ENCODE measurements at places on chromosomes 7 and 10. TPM values are rescaled to one million over a fixed set of nuclear protein-coding genes. Genes with fewer than 3 reads are reported as not detected.
A peak's percentile ranks its signal among the peaks of the same experiment; 100 is the strongest.

The ADRA2A gene
- total RNA-seq = 11.9 TPM

The BICC1 gene
- 0.60 TPM for total RNA-seq

The CPVL gene
- 7.1 TPM for total RNA-seq

The ZNF365 gene
- total RNA-seq = not detected

The LIPN gene
- not detected for total RNA-seq

The HOXA3 gene
- total RNA-seq = 27.3 TPM

The OPN4 gene
- total RNA-seq = not detected

The BMI1 gene
- total RNA-seq = 48.0 TPM

The CCDC172 gene
- not detected for total RNA-seq

The PNLIPRP1 gene
- not detected for total RNA-seq

The TMEM140 gene
- total RNA-seq = 36.3 TPM

GRCh38 chr7:1533547-1534329, 3.2 kb downstream of the MAFK start:
- peak overlapping the region; percentile 75 for H3K4me3 ChIP-seq
- peak; percentile 59 for DNase-seq
- H3K27ac ChIP-seq = peak overlapping the region; percentile 98

- no peaks in the 10 kb centered on the region for H3K4me1 ChIP-seq
- H3K36me3 ChIP-seq = no peaks in the 10 kb centered on the region
- H3K27me3 ChIP-seq = no peaks in the 10 kb centered on the region
- H3K27ac ChIP-seq = no peak overlapping the region
Observed at GRCh38 chr10:48707472-48707871, 22.8 kb downstream of the WDFY4 start.

DNA sequence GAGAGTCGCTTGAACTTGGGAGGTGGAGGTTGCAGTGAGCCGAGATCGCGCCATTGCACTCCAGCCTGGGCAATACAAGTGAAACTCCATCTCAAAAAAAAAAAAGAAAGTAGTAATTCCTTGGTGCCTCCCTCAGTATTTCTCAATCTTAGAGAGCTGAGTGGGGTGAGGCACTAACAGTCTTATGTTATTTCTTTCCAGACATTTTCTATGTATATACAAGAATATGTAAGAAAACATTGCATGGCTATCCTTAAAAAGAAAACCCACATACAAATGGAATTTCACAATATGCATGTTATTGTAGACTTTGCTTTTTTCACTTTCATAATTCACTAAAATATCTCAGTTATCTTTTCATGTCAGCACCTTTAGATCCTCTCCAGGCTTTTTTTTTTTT, 13.6 kb upstream of the SLF2 start:
- no peak for DNase-seq
- no peak overlapping the region for H3K27ac ChIP-seq
- no peaks in the 10 kb centered on the region for H3K36me3 ChIP-seq
- H3K4me1 ChIP-seq = peaks cover 32% of the 10 kb centered on the region

DNA sequence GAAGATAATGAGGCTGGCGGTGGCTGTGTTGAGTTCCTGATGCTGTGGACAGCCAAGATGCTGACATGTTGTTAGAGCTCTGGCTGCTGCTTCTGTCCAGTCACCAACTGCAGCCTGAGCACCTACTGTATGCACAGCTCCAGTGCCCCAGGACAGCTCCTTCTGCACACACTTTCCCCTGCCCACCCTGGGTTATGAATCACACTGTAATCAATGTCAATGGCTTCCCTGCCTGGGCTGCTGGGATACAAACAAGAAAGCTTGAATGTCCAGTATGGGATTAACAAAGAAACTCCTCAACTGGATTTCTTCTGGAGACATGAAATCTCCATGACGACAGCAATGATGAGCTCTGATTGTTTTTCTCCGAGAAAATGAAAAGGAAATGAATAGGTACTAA, 172.0 kb downstream of the GFRA1 start:
- H3K36me3 ChIP-seq = no peaks in the 10 kb centered on the region
- no peak overlapping the region for H3K27ac ChIP-seq
- no peaks in the 10 kb centered on the region for H3K4me1 ChIP-seq
- no peak overlapping the region for H3K4me3 ChIP-seq
- no peak for DNase-seq

DNA sequence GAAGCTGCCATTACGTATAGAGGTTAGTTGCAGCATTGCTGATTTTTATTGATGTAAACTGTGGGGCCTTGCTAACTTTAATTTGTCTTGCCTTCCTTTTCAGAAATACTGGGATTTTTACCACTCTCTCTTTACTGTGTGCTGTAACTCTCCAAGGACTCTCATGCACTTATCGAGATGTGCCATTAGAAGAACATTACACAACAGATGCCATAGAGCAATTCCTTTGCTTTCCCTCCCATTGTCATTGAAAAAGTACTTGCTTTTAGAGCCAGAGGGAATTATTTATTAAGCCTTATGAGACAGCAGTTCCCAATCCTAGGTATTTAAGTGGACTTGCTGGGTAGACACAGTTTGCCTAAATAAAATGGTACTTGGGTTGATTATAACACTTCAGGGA, 51.7 kb downstream of the ASB4 start:
- H3K4me3 ChIP-seq = no peak overlapping the region
- H3K36me3 ChIP-seq = no peaks in the 10 kb centered on the region

DNA sequence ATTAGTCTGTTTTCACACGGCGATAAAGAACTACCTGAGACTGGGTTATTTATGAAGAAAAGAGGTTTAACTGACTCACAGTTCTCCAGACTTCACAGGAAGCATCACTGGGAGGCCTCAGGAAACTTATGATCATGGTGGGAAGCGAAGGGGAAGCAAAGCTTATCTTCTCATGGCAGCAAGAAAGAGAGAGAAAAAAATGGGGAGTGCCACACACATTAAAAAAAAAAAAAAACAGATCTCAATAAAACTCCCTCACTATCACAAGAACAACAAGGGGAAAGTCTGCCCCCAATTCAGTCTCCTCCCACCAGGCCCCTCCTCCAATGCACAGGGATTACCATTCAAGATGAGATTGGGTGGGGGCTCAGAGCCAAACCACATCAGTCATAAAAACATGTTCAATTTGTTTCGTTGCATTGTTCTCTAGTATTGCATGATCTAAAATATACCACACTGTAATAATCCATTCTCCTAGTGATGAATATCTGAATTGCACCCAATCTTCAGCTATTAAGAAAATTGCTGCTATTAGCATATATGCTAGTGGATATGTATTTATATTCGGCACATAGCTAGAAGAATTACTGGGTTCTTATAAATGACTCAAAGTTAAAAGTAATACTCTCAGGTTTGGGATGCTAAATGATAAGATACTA, 328.9 kb upstream of the KCND2 start:
- H3K4me1 ChIP-seq = no peaks in the 10 kb centered on the region
- H3K27me3 ChIP-seq = no peaks in the 10 kb centered on the region
- H3K36me3 ChIP-seq = no peaks in the 10 kb centered on the region
- no peak overlapping the region for H3K27ac ChIP-seq
- DNase-seq = no peak

DNA sequence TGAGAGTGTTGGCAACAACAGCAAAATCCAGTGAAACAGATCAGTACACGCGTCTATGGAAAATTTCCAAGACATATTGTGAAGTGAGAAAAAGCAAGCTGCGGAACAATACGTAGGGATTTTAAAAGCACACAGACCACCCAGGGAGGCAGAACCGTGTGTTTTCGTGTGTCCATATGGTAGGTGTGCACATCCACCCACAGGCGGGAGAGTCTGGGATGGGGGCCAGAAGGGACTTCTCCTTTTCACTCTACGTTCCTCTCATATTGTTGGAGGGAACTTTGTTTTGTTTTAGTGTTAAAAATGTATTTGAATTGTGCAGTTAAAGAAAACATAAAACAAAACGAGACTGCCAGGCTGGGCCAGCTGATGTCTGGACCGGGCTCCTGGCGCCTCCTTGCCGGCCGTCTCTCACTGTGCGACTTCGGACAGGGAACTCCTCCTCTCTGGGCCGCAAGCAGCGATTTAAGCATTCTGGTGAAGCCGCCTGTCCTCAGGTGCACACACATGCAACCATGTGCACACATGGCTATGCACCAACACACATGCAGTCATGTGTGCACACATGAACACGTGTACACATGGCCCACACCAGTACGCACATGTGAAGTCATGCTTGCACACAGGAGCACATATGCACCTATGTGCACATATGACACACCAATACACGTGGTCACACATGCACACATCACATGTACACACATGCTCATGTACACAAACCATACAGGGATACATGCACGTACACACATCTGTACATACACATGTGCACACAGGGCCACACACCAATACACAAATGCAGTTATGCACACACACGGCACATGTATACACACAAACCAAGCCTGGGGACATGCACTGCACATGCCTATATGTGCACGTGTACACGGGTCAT, 141.1 kb downstream of the ELFN1 start:
- no peaks in the 10 kb centered on the region for H3K36me3 ChIP-seq
- H3K27ac ChIP-seq = no peak overlapping the region
- no peaks in the 10 kb centered on the region for H3K4me1 ChIP-seq
- H3K27me3 ChIP-seq = no peaks in the 10 kb centered on the region
- DNase-seq = no peak
- no peak overlapping the region for H3K4me3 ChIP-seq

GRCh38 chr10:104296687-104297436, 27.9 kb downstream of the GSTO2 start:
- H3K4me1 ChIP-seq = peaks cover 9% of the 10 kb centered on the region
- DNase-seq = no peak

GRCh38 chr7:156003220-156004162, 191.2 kb upstream of the SHH start:
- no peaks in the 10 kb centered on the region for H3K4me1 ChIP-seq
- H3K27me3 ChIP-seq = peaks cover 12% of the 10 kb centered on the region
- no peak overlapping the region for H3K27ac ChIP-seq
- no peak overlapping the region for H3K4me3 ChIP-seq

GRCh38 chr10:11266426-11266825, 248.8 kb downstream of the CELF2 start:
- no peaks in the 10 kb centered on the region for H3K36me3 ChIP-seq
- no peak for DNase-seq
- no peak overlapping the region for H3K4me3 ChIP-seq
- H3K4me1 ChIP-seq = peaks cover 24% of the 10 kb centered on the region

- H3K4me1 ChIP-seq = no peaks in the 10 kb centered on the region
- H3K4me3 ChIP-seq = no peak overlapping the region
- no peaks in the 10 kb centered on the region for H3K27me3 ChIP-seq
- peak; percentile 14 for DNase-seq
- peaks cover 13% of the 10 kb centered on the region for H3K36me3 ChIP-seq
- no peak overlapping the region for H3K27ac ChIP-seq
Observed at GRCh38 chr7:96189129-96189820, 132.6 kb downstream of the SLC25A13 start.

GRCh38 chr10:73655990-73656298, at the start of gene SYNPO2L:
Gene SYNPO2L, minus strand, starts transcription at chr10:73656029. Its CDS starts 107 bp downstream, at chr10:73655922.
- no peak within 1 kb of the TSS for H3K4me3 ChIP-seq
- no peak for DNase-seq
- H3K4me1 ChIP-seq = no peaks in the 10 kb centered on the region
